GM04503 (cell line): ENCODE measurements at places on chromosomes 4 and X.

DNA sequence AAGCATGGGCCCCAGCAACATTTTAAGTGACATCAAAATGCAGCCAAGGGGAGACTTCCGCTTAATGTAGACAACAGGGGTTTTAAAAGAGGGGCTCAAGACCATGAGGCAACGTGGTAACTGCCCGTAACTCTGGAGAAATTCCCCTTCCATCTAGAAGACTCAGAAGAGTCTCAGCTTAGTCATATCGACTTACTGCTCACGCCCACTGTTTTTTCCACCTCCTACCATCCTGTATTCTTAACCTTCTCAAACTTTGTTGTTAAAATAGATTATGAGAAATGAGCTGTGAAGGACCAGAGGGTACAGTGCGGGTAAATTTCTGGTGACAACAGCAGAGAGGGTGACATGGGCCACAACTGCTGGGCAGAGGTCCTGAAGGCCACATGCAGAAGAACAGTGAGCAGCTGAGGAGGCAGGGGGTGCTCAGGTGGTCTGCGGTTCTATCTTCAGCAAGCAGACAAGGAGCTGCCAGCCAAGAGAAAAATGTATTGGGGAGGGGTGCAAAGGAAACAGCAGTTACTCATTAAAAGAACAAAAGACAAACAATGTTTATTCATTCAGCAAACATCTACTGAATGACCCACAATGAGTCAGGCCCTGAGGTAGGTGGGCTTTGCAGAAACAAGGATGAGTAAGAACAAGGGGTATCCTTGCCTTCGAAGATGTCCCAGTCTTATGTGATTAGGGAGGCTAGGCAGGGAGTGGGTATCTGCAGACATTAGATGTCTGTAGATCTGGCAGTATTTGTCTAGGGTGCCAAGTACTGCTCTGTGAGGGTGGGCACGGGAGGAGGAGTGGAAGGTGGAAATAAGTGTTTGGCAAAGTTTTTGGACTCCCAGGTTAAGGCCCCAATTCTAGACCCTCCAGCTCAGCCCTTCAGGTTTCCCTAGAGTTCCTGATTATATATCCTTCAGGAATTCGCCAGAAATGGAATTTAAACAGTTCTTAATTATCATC is 175.3 kb downstream of the TSPAN5 start:
- DNase-seq, result no peak

DNA sequence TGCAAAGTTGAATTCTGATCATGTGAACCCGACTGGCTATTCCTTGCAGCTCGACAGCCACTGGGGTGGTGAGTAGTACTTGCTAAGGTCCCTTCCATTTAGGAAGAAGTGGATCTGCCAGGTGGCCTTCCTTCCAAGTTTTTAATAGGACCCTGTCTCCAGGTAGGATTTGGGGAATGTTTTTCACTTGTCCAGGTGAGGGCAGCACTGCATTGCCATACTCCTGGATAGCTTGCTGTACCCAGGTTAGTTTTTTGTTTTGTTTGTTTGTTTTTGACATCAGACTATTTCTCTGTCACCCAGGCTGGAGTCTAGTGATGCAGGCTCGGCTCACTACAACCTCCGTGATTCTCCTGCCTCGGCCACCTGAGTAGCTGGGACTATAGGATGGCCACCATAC is 29.8 kb downstream of the SAGE1 start:
- DNase-seq, result no peak

- DNase-seq, result no peak
Measured at GRCh38 chr4:80587871-80588385, 252.4 kb downstream of the CFAP299 start.

- no peak for DNase-seq
Measured at GRCh38 chr4:41934514-41934900, 722 bp upstream of the TMEM33 start.
